ENCODE measurements at places on chromosomes 11 and 22.

DNA sequence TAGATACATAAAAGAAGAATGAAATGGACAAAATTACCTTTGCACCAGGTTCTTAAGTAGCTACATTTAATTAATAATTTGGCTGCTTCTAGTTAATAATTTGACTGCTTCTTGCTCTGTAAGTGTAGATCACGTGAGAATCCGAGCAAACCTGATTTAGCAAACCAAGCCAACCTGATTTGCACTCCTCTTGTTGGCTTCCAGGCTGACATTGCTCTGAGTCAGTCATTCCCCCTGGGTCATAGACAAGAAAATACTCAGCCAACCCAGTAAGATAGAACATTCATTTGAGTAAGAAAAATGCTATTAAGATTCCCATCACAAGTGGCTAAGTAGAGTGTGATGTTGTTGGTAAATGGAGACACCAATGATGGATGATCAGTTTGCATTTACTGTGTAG, 304.1 kb downstream of the C11orf87 start:
- DNase-seq = no peak

GRCh38 chr11:94521684-94522083, 9.4 kb downstream of the C11orf97 start:
- DNase-seq = no peak

- peak; percentile 89 for DNase-seq
Measured at GRCh38 chr11:28756977-28757376, 648.8 kb downstream of the METTL15 start.

GRCh38 chr22:44461614-44462013, 36.4 kb downstream of the RTL6 start:
- DNase-seq = no peak

GRCh38 chr22:32733923-32734514, 67.5 kb upstream of the TIMP3 start:
- DNase-seq = no peak

DNA sequence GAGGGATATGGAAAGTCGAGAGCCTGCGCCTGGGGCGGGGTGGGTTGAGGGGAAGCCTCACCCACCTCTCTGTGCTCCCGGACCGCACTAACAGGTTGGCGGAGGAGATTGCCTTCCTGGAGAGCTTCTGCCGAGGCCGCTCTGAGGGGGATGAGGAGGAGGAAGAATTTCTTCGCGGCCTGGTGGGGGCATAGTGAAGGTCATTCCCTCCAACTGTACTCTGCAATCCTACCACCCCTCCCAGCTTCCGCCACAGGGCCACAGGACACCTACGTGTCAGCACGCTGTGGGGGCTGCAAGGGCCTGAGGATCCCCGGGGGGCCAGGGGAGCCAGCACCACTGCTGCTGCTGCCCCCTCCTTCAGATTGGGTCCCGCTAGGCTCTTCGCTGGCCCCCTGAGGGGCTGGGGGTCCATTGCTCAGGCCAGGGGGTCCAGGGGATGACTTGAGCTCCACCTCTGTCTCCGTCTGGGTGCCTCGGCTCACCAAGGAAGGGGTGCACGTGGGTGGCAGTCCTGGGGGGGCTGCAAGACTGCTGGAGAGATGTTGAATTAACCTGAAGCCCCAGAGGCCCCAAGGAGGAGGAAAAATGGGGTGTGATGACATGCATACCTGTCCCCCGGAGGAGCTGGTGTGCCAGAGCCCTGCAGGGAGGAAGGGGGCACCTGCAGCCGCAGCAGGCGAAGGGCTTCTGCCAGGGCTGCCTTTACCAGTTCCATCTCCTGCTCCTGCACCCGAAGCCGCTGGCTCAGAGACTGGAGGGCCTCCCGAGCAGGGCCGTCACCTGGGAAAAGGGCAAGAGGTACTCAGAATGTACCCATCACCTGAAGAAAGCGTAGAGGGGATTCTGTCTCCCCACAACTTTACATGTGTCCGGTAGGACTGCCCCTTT, 1.5 kb downstream of the EML3 start:
- DNase-seq = no peak

- no peak for DNase-seq
Measured at GRCh38 chr22:44892243-44892642, 117.6 kb downstream of the PHF21B start.

DNA sequence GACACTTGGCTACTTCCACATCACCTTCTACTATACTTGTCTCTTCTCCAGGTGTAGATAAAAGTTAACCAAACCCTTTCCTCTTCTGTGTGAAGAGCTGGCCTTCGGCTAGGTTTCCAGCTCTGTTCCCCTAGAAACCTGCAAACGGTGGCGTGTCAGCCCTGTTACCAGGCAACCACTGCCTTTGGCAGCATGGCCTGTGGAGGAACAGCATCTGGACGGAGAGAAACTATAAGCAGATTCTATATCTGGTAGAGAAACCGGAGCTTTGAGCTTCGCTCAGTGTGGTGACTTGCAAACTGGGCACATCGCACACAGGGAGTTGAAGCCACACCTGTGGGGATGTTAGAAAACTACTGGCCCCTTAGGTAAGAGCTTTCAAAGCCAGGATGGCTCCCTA, 35.9 kb downstream of the ARAP1 start:
- DNase-seq = peak; percentile 35

DNA sequence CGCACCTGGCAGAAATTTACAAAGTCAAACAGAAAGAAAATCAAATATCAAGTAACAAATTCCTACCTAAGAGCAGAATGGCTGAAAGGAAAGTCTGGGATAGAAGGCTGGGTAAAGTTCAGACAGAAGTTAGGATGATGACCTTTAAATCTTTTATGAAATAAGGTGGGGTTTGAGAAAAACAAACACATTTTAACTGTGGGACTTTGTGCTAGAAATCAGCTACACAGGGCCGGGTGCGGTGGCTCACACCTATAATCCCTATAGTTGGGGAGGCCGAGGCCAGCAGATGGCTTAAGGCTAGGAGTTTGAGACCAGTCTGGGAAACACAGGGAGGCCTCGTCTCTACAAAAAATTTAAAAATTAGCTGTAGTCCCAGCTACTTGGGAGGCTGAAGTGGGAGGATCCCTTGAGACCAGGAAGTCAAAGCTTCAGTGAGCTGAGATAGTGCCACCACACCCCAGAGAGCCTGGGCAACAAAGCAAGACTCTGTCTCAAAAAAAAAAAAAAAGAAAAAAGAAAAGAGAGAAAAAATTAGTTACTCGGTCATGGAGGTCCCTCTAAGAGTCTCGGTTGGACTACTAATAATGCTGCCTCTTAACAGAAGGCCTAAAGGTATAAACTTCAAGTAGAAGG, 119.7 kb upstream of the BID start:
- DNase-seq = no peak

DNA sequence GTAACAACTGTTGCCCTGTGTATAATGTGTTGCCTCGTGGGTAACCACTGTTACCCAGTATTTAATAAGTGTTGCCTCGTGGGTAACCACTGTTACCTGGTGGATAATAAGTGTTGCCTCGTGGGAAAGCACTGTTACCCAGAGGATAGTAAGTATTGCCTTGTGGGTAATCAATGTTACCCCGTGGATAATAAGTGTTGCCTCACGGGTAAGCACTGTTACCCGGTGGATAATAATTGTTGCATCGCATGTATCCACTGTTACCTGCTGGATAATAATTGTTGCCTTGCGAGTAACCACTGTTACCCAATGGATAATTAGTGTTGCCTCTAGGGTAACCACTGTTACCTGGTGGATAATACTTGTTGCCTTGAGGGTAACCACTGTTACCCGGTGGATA, 17.1 kb upstream of the NXPE4 start:
- no peak for DNase-seq

DNA sequence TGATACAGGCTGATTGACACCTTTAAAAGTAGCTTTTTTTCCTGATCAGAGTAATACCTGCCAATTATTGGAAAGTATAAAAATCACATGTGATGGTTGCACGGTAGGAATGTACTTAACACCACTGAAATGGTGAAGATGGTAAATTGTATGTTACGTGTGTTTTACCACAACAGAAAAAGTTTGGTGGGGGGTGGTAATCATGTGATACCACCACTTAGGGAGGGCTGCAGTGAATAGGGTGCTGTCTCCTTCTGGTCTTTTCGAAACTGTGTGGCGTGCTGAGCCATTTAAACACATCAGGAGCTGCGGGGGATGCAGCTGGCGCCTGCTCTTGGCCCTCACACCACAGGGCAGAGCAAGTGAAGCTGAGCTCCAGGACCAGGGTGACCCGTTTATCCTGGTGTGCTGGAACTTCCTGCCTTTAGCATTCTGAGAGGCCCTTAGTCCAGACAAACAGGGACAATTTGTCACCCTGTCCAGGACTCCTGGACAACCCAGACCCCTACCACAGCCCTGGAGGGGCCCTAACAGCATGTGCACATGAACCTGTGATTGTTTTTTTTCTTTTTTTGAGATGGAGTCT, 2.6 kb downstream of the SYNGR1 start:
- DNase-seq = no peak

DNA sequence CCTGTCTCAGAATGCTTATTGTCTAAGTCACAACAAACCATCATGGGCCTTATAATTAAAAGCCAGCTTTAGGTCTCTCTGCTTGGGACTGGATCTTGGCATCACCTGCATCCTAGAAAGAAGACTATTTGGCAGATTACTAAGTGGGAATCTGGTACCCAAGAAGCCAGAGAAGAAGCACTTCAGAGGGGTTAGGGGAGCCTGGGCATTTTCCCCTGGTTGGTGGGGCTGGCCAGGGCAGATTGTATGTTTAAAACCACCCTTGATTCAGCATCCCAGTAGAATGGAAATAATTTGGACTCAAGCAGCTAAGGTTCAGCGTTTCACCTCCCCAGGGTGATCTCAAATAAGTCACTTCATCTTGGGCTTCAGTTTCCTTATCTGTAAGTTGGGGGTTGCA, 193.7 kb downstream of the MIAT start:
- DNase-seq = no peak

GRCh38 chr22:21567456-21568346, at the start of gene UBE2L3:
TSS of gene UBE2L3 (plus strand) at chr22:21567714. CDS start at chr22:21567745, 31 bp downstream.
- DNase-seq = peak; percentile 74

Data from IMR-90 (cell line).